ENCODE measurements at places on chromosomes 5 and 9. TPM values are rescaled to one million over a fixed set of nuclear protein-coding genes. Genes with fewer than 3 reads are reported as not detected.

GRCh38 chr5:12023614-12024241, 119.5 kb upstream of the CTNND2 start:
- no peak for DNase-seq

DNA sequence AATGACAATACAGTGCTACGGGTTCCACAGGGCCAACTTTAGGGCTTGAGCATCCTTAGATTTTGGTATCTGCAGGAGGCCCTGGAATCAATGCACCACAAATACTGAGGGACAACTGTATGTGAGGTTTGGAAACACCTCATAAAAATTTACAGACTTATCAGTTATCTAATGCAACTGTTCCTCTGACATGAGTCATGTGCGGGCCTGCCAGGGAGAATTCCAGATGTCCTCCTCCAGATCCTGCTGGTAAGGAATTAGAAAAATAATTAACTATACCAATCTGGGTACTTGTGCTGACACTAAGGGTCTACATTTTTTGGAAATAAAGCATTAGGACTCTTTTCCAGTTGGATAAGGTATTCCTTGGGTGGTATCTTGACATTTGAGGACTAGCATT, 333.3 kb downstream of the ARRDC3 start:
- no peak for DNase-seq

DNA sequence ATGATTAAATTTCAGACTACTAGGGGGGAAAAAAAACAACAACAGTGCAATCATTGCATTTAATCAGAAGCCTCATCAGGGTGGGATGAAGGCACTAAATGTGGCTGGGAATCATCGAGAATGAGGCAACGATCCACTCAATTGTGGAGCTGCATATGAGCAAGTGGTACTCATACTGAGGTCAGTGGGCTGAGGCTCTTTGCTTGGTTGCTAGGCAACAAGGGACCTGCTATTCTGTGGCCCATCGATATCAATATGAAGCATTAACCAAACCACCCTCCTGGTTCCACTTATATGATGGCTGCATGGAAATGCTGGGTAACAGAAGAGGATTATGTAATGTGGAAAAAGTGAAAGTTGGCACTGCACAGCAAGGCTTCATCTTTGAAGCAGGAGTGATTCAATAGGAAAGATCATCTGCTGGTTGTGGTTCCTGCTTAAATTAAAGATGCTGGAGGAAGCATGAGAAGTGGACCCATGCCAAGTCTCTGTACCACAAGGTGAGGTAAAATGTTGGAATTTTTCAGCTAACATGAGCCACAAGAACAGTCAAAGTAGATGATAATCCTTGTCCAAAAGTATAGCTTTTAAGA, 159.8 kb upstream of the HMHB1 start:
- no peak for DNase-seq

GRCh38 chr9:114413861-114414301, 26.1 kb upstream of the AKNA start:
- DNase-seq: no peak

GRCh38 chr5:5221724-5222123, 81.6 kb downstream of the ADAMTS16 start:
- DNase-seq: no peak

Gene ANKHD1
- total RNA-seq: 90.5 TPM
